Kidney glomerular epithelial cell (primary cell): ENCODE measurements at places on chromosomes 7 and 10.
A peak's percentile ranks its signal among the peaks of the same experiment; 100 is the strongest.

DNA sequence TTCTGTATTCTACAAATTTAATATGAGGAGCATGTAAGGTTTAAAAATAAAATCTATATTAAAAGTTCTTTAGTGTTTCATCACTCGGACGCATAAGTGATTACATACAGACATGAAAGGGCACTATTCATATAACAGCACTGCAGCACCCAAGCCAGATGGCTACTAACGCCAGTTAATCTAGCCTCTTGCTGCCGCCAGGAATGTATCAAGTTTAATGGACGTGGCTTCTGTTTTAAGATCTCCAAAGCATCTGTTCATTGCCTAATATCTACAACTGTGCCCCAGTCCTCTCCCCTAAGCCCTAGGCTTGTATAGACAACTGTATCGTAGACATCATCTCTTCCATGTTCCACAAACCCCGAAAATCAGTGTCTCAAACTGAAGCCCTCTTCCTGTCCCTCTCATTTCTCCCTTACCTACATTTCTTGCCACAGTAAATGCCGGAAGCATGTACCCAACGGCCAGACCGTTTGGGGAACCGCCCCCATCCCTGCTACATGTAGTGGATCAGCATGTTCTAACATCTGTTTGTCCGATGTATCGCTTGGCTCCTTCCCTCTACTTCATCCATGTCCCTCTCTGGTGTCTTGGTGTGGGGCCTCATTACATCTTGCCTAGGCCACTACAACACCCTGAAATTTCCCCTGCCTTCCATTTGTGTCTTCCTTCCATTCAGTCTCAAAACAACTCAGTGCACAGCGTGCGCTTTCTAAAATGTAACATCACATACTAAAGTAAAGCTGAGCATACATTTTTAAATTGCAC is 147.5 kb upstream of the RSU1 start:
- no peak for DNase-seq

DNA sequence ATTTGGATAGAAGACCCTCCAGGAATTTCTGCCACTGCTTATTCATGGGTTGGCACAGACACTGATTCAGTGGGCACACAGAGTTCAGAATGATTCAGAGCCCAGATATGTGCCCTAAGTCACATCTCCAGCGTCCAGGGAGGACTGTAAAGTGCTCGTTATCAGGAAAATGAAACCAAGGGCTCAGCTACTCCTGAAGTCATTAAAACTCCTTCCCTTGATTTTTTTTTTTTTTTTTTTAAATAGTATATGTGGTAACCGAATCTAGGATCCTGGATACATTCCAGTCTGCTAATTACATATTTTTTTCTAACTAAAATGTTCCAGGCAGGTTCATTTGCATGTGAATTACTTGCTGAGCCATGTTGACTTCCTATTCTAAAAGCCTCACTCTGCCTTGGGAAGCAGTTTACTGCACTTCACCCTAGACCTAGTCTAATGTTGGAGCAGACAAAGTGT is 34.7 kb downstream of the MET start:
- peak; percentile 70 for DNase-seq

DNA sequence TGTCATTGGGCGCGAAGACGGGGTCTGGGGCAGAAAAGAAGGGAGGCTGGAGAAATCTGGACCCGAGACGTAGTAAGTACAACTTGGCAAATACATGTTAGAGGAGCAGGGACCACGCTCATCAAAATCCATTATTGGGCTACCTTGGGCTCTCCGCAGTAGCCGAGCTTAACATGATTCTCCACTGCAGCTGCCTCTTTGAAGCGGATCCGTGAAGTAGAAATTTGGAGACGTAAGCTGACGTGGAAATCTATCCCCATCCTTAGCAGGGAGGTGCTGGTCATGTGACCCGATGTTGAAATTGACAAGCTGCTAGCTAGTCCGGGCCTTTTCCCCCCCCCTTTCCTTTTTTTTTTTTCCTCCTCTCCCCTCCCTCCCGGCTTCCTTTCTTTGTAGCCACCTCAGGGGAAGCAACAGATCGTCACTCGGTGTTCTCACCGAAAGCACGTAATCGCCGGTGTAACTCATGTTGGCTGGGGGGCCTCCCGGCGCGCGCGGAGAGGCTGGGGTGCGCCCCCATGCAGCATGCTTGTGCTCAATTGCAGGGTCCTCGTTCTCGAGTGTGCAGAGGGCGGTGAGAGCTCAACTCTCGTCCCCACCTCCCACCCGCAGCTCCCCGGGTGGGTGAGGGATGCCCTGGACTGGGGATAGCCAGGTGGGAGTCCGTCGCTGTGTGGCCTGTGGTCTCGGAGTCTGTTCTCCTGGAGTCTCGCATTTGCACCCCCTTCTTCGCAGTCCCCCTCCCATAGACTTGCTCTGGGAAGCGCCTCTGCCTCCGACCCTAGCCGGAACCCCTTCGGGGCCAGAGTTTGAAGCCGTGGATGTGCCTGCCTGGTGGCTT is at the start of gene HOXA11:
Gene HOXA11 (minus strand): TSS at position 220 of the 841 bp plus-strand sequence. CDS start 88 bp downstream, at position 132.
- no peak for DNase-seq

- no peak for DNase-seq
These were observed 239.0 kb downstream of the DIP2C start for GRCh38 chr10:450463-450862.

GRCh38 chr10:56991591-56992069 is 630.6 kb upstream of the ZWINT start:
- no peak for DNase-seq

- peak; percentile 5 for DNase-seq
These were observed 214.8 kb upstream of the CTBP2 start for GRCh38 chr10:125375210-125375609.
